ENCODE measurements at places on chromosomes 12 and 14.

GRCh38 chr12:30909349-30910037 is 17.1 kb upstream of the TSPAN11 start:
- DNase-seq: no peak

DNA sequence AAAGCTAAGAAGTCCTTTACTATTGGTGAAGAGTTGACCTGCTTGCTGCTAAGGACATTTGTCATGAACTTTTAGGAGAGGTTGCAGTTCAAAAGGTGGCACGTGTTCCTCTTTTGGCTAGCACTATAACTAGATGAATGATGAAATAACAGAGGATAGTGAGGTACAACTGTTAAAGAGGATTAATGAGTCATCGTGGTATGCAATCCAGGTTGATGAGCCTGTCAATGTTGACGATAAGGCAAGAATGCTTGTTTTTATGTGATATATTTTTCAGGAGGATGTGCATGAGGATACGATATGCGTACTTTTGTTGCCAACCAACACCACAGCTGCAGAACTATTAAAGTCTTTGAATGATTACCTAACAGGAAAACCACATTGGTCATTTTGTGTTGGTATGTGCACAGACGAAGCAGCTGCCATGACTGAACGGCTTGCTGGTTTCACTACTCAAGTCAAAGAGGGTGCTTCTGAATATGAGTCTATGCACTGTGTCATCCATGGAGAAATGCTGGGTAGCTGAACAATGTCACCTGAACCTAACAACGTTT is 10.6 kb downstream of the CEP128 start:
- peak; percentile 63 for DNase-seq

- DNase-seq: no peak
Observed at GRCh38 chr12:116244001-116244400, 33.5 kb downstream of the MED13L start.

GRCh38 chr12:54723379-54724256 is 75.5 kb upstream of the DCD start:
- DNase-seq: peak; percentile 69

GRCh38 chr14:86865934-86866333 is 1127.0 kb downstream of the GALC start:
- DNase-seq: no peak

DNA sequence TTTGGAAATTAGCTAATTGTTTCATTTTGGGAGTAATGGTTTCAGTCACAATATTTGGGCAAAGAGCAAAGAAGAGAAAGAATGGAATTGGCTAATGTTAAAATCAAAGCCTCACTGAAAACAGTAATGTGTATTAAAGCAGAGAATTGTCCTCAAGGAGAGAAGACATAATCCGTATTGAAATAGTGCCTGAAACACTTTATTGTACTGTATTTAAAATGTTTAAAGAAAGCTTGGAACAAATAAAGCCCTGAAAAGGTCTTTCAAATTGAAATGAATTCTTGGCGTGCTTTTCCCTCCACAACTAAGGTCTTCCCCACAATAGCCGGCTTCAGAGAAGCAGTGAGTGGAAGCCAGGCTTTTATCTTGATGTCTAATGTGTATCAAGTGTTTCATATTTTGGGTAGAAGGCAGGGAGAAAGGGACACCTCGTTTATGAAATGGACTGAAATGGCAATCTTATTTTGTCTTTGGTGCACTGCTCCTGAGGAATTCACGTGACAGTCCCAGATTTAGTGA is 212.9 kb upstream of the CRY1 start:
- no peak for DNase-seq

GRCh38 chr14:73368616-73369015 is 89.7 kb downstream of the NUMB start:
- DNase-seq: no peak

DNA sequence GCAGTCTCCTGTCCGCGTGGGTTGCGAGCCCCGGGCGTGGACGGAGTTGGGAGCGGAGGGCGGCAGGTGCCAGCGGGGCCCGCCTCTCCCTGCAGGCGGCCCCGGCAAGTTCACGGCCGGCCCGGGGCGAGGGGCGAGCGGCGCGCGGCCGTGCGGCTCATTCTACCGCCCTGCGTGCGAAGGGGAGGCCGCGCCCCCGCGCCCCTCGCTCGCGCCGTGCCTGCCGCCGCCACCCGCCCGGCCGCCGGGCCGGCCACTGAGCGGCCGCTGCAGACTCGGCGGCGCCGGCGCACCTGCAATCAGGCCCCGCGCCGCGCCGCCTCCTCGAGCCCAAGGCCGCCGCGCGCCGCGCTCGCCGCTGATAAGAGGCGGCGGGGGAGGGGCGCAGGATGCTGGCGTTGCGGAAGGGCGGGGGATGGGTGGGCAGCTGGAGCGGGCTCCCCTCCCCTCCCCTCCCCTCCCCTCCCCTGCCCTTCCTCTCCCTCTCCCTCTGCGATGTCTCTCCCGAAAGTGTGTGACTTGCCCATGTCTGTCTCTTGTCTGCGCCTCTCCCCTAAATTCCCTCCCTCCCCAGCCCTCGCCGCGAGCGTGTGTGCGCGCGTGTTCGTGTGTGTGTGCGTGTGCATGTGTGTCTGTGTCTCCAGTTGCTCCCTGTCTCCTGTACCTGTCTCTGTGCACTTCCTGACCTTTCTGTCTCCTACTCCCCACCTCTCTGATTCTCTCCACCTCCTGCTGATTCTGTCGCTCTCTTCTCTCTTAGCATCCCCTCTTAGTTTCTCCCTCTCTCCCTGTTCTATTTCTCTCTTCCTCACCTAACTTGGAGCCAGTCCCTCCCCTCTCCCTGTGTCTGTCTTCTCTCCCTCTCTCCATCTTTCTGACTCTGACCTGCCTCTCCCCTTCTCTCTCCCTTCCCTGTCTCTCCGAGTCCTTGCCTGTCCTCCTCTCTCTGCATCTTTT is 768.1 kb upstream of the TBX3 start:
- DNase-seq: no peak

DNA sequence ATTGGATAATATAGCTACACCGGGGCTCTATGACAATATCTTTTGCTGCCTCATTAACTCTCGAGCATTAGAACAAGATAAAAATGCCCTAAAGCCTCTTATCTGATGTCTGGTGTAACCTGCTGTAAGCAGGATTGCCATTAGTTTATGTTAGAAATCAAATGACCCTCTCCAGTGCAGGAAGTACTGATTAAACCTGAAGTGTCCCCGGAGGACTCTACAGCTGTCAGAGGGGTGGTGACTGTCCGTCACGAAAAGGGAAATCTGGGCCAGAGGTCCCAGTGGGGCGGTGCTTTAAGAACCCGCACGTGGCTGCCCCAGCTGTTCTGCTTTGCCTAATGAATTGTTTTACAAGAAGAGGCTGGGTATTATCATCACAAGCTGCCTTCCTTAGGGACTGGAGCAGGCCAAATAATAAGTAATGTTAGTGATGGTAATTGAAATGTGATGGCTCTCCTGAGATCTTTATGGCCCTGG is 55.7 kb downstream of the LIN52 start:
- no peak for DNase-seq

- DNase-seq: peak; percentile 25
Observed at GRCh38 chr12:112988224-112988623, 9.9 kb downstream of the OAS2 start.

- DNase-seq: no peak
Observed at GRCh38 chr14:68675233-68675577, 117.7 kb downstream of the ZFP36L1 start.

GRCh38 chr14:36947362-36947761 is 225.0 kb downstream of the SLC25A21 start:
- DNase-seq: no peak

GRCh38 chr14:61839507-61839906 is 77.3 kb downstream of the SNAPC1 start:
- DNase-seq: no peak
